ENCODE measurements at places on chromosomes 6 and 20.

DNA sequence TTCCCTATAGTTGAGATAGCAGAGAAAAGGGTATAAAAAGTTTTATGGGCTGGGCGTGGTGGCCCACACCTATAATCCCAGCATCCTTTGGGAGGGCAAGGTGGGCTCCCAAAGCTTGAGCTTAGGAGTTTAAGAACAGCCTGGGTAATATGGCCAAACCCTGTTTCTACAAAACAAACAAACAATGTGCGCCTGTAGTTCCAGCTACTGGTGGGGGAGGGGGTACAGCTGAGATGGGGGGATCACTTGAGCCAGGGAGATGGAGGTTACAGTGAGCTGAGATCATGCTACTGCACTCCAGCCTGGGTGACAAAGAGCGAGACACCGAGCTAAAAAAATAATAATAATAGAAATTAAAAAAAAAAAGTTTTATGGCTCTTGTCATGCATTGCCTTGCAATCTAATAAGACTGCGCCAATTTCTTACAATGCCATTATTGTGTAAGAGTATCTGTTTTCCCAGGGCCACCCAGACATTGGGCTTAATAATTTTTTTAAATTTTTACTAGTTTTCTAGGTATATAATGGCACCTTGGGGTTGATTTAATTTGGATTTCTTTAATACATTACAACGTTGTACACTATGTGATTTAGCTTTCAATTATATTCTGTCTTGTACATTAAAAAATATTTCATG is 3.9 kb downstream of the ACSS2 start:
- DNase-seq, result peak; percentile 83

DNA sequence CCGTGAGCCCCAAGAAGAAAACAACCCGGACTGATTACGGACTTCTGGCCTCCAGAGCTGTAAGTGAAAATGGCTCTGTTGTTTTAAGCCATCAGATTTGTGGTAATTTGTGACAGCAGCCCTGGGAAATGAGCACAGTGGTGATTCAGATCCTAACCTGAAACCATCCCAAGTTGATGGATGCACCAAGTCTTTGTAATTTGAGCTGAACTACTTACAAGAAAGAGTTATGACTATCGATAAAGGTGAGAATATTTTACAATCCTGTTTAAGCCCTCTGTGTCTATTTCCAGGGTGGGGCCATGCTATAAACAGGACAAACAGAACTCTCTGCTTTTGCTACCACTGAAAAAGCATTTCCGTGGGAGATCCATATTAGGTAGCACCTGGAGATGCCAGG is 19.1 kb upstream of the RIN2 start:
- DNase-seq, result no peak

DNA sequence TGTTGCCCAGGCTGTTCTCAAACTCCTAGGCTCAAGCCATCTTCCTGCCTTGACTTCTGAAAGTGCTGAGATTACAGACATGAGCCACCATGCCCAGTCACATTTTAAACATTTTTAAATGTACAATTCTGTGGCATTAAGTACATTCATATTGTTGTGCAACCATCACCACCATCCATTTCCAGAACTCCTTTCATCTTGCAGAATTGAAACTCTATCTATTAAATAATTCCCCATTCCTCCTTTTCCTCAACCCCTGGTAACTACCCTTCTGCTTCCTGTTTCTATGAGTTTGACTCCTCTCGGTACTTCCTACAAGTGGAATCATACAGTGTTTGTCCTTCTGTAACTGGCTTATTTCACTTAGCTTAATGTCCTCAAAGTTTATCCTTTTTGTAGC is 103.8 kb upstream of the NAA20 start:
- no peak for DNase-seq

- DNase-seq, result no peak
Observed at GRCh38 chr20:22490287-22491193, 93.8 kb downstream of the FOXA2 start.

DNA sequence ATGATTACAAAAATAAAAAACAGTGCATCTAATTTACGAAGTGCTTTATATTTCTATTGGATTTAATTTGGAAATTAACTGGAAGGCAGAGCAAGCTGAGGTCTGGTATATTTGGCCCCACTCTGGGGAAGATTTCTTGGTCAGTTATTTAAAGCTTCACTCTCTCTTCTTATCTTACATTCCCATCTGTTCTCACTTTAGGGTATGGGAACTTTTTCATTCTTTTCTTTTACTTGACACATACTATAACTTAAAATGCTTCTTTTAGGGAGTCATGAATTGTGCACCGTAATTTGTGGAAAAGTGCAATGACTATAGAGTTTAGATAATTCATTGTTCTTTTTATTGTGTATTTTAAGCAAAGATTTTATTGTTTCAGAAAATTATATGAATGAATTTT is 170.4 kb downstream of the BCKDHB start:
- no peak for DNase-seq

GRCh38 chr6:84816741-84817140 is 52.3 kb upstream of the TBX18 start:
- no peak for DNase-seq

DNA sequence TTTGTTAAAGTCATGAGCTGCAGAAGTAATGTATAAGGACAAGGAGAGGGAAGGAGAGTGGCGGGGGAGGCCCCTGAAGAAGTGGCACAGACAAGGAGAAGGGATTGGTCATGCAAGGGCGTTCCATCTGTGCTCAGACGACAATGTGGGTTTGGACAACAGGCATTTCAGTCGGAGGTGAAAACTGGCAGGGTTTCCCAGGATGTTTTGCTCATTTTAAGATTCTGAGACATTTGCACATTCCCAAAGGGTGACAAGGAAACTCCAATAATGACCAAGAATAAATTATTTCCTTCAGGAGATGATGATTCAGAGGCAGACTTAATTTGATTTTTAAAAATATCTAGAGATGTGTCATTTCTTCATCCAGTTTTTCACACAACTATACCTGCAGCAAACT is 181.8 kb downstream of the HIVEP2 start:
- DNase-seq, result no peak

GRCh38 chr20:50278684-50279531 is 88.3 kb downstream of the CEBPB start:
- DNase-seq, result no peak

DNA sequence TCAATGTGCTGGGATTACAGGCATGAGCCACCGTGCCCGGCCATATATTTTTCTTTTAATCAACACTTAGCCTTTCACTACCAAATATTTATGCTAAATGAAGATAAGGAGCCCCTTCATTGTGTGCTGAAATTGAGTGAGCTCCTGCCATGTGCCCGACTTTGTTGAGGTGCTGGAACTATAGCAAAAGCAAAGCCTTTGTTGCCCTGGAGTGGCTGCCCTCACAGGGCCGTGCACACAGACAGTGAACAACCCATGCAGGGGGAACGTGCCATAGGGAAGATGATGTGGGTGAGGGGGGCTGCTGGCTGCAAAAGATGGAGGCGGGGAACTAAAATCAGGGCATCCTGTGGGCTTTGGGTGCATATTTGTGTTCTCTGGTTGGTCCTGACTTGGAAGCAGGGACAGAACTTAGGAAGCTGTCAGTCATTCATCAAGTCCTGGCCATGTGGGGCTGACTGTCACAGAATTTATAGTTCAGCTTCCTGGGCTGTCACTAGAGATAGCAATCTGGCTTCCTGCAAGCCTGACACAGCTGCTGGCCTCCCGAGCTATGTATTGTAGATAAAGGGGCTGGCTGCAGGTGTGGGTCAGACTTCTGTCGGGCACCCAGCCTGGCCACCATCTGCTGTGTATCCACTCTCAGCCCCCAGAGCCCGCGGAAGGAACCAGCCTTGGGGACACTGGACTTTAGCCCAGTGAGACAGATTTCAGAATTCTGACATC is 56.8 kb upstream of the MPC1 start:
- DNase-seq, result no peak

DNA sequence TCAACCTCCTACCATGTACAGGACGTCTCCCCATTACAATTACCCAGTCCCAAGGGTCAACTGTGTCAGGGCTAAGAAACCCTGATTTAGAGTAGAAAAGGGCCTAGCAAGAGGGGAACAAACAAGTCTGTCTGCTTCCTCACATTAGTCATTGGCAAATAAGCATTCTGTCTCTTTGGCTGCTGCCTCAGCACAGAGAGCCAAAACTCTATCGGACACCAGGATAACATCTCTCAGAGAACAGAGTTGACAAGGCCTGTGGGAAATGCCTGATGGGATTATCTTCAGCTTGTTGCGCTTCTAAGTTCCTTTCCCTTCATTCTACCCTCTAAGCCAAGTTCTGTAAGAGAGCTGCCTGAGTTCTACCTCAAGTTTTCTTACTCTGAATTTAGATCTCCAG is 19.0 kb upstream of the VSX1 start:
- no peak for DNase-seq

DNA sequence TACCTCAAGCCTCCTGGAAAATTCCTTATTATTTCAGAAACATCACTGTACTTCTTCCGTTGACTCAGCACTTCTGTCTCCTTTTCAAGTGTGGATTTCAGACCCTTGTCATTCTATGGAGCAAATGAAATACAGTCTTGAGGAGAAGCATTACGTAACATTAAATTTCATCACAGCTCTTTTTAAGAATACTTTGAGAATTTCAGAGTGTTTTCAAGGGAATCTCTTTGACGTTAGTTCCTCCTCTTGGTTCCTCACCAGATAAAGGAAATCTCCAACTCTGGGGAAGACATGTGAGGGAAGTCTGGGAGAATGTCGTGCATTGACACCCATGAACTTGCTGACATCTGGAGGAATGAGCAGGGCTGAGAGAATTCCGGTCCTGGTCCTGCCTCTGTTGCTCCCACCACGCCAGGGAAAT is 32.3 kb downstream of the UST start:
- peak; percentile 53 for DNase-seq

DNA sequence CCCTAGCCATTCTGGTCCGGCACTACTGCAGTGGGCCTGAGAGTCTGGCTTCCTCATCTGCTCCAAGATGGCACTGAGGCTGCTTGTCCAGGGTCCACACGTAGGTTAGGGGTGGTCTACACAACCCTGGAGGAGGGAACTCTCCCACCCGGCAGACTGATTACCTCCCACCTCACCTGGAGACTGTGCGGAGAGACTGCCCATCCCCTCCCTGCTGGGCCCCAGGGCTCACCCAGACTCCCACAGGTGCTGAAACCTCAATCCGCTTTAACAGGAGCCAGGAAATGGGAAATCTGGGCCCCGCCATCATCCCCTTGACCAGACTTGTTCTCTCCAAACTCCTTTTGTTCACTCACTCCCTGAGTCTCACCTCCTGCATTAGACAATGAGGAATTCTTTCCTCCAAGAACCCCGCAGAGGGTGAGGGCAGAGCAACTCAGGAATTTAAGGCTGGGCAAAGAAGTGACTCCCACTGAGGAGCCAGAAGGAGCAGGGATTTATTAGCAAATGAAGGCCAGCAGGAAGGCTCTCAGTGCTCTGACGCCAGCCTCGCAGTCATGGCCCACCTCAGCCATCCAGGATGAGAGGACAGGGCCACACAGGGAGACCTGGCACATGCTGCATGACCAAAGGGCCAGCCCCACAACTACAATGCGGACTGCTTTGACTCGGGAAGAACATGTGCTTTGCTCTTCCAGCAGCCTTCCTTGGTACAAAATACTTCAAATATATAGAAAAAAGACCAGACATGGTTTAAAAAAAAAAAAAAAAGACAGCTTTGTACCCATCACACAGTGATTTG is 53.0 kb downstream of the CDK5RAP1 start:
- DNase-seq, result no peak

DNA sequence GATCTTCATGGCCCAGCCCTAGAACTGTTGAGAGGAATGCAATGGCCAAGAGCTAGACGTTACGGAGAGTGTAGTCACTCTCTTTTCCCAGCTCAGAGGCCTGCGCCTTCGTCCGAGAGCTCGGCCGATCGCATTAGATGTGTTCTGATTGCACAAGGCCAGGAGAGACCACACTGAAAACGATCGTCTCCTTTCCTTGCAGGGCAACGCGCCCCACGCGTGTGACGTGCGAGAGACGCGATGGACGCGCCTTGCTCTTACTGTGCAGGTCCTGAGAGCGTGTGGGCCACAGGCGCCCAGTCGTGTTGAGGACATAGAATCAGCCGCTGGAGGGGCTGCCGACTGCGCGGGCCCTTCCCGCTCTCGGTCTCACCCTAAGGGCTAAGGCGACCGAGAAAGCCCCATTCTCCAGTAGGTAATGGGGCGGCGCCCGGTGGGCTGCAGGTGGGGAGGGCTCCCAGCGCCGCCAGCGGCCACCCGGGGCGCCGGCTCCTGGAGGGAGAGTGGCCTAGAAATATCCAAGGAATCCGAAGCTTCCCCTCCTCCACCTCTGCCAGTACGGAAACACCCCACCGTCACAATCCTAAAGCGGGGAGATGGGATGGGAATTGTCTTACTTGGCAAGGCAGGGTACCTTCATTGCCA is 26.9 kb downstream of the TFAP2B start:
- DNase-seq, result no peak

GRCh38 chr6:3159805-3160781 is 2.7 kb upstream of the TUBB2A start:
- DNase-seq, result no peak

DNA sequence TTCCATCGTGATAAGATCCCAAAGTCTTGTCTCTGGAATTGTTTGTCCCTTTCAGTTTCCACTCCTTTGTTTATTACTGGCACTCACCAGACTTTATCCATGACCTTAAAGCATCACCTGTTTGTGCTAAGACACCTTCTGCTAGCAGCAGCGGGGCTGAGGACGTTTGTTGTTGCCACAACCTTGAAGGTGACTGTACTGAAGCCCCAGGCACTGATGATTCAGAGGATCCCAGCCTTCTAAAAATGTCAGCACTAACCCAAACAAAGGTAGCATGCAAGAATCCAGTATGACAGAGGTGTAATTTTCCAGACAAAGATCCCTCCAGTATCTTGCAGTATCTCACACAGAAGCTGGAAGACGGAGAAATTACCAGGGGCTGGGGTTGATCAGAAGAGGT is 28.9 kb upstream of the SMIM8 start:
- DNase-seq, result no peak

DNA sequence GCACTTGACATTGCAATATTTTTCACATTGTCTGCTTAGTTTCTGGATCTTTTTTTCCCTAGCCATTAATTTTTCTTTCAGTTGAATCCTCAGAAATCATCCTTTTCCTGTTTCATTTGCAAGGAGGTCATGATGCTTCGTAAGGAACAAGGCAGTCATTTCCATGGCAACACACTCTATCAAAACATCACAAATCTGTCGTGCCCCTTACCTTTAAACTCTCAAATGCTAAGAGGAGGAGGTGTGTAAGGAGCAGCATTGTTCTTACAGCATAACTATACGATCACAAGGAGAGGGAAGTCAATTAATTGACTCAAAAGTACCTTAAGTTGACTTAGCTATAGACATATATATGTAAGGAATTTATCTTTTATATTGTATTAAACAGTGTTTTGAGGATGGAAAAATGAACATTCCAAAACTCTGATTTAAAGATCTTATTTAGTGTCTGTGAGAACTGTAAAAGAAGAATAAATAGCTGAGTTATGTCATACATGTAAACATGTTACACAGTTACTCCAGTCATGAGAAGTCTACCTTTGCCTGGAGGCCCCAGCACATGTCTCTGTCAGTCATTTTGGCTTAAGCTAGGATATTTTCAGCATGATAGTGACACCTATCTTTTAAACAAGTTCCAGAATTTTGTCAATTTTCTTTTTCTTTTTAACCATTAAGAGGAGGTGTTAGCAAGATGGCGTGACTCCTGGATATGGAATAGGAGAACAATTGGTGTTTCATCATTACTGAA is 41.6 kb downstream of the CDKAL1 start:
- DNase-seq, result no peak

- DNase-seq, result no peak
Observed at GRCh38 chr6:53834132-53834531, 39.3 kb downstream of the LRRC1 start.

Data from pons (tissue), 1 donor.